ENCODE measurements at places on chromosomes 1 and 21.

DNA sequence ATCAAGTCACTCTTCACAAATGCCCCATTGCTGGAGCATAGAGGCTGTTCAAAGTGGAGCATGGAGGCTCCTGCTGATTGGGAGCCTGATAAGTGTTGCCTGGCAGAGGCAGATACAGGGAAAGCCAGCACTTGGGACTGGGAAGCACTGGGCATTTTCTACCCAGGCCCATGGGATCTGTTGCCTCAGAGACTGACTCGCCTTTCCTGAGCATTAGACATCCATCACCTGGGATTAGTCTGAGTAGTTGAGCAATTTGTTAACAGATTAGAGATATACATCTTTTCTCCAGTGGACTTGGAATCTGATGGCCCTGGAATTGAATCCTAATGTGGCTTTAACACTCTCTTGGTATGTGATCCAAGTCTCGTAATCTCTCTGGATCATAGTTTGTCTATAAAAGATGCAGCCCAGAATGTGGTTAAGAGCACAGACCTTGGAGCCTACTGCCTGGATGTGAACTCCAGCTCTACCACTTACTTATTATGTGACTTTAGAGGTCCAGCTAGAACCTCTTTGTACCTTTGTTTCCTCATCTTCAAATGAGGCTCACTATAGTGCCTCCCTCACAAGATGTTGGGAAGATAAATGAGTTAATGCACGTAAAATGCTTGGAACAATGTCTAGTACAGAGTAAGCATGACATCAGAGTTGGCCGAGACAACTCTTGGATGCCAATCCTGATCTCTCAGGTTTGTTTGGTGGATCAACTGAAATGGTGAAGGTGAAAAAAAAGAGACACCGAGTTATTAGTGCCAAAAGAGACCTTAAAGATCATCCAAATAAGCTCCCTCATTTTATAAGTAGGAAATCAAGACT lies 38.3 kb upstream of the NRDC start:
- DNase-seq = no peak

DNA sequence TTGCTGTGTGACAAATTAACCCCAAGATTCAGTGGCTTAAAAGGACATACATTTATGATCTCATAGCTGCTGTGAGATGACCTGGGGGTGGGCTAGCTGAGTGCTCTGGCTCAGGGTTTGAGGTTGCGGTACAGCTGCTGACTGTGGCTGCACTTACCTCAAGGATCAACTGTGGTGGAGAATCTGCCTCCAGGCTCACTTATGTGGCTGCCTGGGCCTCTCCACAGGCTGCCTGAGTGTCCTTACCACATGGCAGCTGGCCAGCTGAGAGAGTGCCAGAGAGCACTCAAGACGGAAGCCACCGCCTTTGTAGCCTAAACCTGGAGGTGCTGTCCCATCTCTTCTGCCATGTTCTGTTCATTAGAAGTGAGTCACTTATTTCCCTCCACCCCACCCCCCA lies 5.7 kb downstream of the LRRC71 start:
- peak; percentile 95 for DNase-seq

DNA sequence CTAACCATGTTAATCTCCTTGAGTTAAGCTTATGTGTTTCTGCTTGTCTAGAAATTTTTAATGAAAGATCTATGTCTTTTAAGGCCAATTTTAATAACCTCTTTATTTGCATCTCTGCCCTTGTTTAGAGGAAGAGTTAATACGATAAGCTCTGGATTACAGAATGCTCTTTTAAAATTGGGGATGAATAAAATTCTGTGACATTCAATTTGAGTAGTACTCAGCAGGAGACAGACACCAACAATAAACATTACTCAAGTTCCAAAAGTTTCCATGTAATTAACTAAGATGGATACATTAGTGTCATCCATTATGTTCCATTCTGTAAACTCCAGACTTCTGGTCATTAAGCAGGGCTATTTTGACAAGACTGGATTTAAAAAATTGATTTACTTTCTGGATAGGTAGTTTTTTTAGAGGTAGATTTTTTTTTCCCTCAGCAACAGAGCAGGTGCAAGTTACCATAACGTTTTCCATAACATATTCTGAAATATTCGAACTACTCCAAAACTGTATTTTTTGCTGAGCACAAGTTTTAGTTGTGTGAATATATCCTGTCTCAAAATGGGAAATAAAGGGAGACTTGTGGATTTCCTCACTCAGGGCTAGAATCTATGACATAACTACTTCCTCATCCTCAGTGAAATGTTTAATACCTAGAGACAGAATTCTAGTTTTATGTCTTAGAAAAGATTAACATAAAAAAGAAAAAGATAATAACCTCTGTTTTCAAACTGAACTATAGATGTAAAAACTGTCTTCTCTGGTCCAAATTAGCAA lies 221.7 kb downstream of the NEGR1 start:
- no peak for DNase-seq

DNA sequence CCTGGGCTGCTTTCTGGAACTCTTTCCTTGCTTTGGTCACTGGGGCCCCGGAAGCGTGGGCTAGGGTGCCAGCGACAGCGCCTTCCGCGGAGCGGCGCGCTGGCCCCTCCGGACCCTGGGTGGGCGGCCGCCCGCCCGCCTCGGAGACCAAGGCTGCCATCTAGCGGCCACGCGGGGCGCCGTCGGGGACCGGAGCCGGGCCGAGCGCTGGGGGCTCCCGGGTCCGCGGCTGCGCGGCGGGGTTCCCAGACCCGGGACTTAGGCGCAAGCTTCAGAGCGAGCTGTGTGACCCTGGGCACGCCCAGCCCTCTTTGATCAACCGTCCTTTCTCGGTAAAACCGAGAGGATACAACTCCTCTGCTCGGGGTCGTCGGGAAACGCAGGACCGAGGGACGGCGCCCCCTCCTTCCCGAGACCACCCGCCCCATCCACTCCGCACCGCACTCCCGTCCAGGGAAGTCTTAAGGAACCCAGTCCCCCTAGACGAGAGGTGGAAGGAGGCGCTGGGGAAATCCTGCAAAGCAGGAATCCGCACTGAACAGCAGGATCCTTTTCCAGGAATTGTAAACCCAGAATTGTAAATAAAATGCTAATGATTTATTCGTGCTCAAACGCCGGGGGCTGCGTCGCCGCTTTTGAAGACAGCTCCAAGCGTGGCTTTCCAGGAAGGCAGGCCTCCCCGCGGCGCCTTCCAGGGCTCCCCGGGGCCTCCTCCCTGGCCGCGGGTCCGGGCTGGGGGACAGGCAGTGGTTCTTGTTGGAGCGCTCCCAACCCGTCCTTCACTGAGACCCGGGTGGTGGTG lies 41.2 kb downstream of the RRAGC start:
- no peak for DNase-seq

DNA sequence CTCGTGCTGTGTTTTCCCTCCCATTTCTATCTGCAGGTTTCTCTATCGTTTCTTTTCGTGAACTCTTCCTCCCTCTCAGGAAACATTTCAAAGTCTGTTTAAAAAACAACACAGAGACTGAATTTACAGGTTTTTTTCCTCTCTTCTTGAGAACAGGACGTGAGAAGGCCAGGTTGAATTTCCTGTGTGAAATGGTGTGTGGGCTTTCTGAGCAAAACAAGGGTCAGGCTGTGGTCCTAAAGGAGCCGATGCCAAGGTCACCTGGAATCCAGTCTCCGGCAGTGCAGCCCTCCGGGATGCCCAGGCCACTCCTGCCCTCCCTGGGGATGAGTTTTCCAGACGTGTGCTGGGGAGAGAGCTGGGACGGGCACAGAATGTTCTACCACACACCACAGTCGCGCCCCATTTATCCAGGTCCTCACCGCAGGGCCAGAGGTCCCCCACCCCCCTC lies 62.7 kb upstream of the RUNX3 start:
- no peak for DNase-seq

DNA sequence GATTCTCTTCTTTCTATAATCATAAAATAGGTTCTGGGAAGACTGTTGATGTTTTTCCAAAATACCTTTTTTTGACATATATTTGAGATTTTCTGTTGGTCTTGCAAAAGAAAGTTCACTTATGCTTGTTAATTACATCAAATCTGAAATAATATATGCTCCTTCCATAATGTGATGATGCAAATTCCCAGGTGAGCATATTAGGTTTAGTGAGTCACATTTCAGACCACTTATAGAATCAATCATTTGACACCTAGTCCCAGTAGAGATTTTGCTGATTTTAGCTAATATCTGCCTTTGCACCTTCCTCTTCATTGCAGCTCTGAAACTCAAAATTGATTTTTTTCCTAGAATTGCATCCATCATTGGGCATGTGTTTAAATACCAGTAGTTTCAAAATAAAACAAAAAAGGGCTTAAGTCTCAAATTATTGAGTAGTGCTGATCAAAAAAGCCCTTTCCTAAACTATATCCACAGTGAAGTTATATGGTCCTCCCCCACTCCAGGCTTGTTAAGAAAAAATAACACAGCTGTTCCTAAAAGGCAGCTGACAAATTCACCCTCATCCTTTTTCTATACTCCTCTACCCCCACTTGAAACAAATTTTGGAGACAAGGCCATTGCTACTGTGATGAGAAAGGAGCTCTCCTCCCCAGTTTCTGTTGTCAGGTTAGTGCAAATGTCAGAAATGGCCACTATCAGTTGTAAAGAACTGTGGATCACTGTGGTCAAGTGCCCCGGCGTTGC lies 37.1 kb upstream of the KCNQ4 start:
- DNase-seq = peak; percentile 47

DNA sequence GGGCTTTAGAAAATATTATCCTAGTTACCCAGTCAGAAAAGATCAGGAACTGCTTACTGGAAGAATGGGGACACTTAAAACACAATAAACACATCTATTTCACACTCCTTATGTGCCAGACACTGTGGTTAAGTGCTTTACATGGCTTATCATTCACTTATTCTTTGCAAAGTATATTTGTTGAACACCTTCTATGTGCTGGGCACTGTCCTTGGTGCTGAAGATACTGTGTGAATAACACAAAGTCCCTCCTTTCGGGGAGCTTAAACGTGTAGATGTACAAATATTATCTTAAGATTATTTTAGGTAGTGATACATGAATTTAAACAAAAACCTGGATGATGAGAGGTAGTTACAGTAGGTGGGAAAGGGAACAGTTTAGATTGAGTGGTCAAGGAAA lies 169.3 kb downstream of the ST6GALNAC5 start:
- DNase-seq = peak; percentile 51

DNA sequence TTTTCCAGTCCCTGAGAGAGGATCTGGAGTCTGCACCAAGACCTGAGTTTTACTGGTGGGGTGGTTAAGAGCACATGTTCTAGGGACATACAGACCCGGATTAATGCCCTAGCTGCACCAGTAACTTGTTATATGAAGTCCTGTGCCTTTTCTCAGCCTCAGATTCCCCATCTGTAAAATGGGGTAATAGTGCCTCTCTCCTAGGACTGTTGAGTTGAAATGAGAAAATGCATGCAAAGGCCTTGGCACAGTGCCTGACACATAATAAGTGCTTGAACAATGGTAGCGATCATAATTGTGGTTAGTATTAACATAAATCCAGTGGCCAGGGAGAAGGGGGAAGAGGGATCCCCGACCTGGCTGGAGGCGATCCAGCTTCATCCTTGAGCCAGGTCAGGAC lies 12.3 kb downstream of the AHDC1 start:
- no peak for DNase-seq

DNA sequence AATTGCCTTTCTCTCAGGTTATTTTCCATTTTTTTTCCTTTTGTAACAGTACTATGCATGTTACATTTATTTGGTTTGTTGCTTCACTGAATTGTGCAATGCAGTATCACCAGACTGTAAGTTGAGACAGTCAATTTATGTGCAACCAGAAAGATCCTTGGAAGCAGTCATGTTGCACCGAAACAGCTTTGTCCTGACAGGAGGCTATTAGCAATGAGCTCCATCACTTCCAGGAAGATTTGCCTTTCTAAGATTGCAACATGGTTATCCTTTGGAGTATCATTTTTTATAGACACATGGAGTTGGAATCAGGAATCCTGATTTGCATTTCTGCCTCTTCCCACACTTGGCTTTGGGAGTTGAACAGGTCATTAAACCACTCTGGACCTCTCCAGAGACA lies 84.5 kb upstream of the ST6GALNAC5 start:
- DNase-seq = no peak

DNA sequence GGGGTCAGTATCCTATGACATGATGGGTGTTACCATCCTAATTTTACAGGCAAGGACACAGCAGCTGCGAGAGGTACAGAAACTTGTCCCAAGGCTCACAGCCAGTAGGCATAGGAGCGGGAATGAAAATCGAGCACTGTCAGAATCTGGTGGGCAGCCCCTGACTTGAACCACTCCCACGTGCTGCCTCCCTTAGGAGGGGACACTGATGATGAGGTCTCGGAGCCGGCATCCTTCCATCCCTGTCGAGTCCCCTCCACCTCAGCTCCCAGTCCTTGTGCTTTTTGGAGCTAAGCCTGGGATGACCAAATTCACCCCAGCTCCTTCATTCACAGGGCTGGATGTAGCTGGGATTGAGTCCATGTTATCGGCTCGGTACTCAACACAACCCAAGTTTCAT lies 49.0 kb downstream of the B3GALT5 start:
- no peak for DNase-seq
